ENCODE measurements at places on chromosomes 13 and 19.

DNA sequence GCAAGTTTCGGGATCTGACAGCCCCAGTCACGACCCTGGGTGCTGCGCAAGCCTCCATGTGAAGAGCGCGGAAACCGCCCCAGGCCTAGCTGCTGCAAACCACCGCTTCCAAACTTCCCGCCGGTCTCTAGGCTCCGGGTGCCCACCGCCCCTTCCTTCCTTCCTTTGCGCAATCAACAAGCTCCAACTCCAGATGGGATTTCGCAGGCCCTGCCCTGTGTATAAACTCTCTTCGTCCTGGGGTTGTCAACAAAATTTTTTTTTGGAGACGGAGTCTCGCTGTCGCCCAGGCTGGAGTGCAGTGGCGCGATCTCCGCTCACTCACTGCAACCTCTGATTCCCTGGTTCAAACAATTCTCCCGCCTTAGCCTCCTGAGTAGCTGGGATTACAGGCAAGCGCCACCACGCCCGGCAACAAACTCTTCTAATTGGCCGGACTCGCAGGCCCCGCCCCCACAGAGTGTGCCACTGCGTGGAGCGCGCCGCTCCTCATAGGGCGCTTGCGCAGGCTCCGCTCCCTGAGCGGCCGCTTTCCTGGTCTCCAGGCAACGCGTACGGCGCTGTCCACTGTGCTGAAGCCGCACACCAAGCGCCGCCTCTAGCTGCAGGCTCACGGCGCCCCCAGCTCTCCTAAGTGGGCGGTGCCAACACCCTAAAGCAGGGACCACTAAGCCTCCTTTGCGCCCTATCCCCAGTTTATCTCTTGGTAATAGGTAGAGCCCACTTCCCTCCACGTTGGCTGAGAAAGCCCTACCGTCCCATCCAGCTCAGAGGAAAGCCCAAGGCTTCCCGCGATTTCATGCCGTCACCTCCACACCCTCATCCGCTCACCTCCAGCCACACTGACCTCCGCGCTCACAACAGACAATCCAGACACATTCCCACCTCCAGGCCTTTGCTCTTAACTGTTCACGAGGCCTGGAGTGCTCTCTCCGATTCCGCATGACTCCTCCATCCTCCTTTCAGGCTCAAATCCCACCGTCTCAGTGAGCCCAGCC is 5.5 kb upstream of the QTRT1 start:
- peak; percentile 97 for DNase-seq

- DNase-seq = no peak
These were observed 108.1 kb upstream of the GJB6 start for GRCh38 chr13:20340136-20340758.

GRCh38 chr13:35760735-35761281 is 284.3 kb upstream of the MAB21L1 start:
- no peak for DNase-seq

- DNase-seq = no peak
These were observed 18.0 kb downstream of the PRR36 start for GRCh38 chr19:7856109-7856591.

- no peak for DNase-seq
These were observed at the start of gene LILRB2 for GRCh38 chr19:54281007-54281728. Gene LILRB2 (minus strand): TSS chr19:54281110. CDS start chr19:54280496, 614 bp downstream.

GRCh38 chr13:91632086-91632485 is 233.7 kb downstream of the GPC5 start:
- no peak for DNase-seq

DNA sequence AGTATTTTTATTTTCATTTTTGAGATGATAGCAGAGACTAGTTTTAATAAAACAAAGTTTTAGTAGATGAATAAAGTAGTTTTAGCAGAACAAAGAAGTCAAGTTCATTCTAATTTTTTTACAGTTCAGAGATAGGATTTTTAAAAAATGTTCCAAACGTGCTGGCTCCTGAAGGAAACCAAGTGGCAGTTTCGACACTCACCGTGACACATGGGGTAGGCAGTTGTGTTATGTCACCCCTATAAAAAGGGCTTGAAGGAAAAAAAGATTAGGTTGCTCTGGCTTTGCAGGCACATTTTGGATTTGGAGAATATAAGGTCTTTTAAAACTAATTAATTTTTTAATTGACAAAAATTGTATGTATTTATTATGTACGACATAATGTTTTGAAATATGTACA is 305.2 kb downstream of the NDFIP2 start:
- no peak for DNase-seq

DNA sequence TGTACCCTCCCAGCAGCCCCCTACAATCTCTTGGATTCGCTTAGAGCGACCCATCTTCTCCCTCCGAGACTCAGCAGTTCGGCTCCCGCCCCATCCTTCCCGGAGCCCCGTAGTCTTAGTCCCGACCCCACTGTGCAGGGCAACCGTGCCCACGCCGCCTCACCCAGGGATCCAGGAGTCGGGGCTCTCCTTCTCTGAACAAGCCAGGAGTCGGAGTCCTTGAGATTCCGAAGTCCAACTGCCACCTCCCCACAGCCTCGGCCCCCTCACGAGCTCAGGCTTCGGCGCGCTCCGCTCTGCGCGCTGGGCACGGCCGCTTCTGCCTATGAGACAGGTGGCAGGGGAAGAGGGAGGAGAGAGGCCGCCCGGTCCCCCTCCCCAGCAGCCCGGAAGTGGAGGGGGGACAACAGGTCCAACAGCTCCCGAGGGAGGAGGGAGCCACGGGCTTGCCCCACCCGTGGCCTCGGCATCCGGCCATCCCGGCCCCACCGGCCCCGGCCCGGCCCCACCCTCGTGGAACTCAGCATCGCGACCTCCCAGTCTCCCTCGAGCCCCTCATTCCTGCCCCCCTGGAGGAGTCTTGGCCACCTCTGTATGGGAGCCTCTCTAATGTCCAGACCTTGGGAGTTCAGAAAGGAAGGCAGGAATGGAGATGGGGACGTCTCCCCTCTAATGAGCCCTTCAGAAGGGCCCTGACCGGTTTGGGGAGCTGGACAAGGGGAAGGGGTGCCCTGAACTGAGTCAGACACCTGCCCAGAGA is at the start of gene PHLDB3:
TSS of gene PHLDB3 (minus strand) at position 321 of the 760 bp plus-strand sequence. CDS start 628 bp downstream, outside the sequence.
- peak; percentile 43 for DNase-seq

DNA sequence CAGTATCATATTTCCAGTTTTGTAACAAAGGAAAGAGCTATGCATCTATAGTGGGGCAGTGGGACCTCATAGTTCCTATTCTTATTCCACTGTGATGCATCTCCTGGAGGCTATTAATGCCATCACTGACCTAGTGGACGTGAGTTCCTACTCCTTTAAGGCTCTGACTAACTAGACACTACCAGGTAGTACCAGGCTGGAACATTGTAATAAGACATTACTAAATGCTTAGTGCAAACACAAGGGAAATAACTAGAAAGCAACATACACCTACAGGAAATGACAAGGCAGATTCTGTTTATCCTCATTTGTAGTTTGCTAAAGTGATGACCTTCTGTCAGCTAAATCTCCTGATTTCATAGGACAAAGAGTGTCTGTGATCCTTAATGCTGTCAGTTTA is 192.5 kb downstream of the POSTN start:
- DNase-seq = no peak

DNA sequence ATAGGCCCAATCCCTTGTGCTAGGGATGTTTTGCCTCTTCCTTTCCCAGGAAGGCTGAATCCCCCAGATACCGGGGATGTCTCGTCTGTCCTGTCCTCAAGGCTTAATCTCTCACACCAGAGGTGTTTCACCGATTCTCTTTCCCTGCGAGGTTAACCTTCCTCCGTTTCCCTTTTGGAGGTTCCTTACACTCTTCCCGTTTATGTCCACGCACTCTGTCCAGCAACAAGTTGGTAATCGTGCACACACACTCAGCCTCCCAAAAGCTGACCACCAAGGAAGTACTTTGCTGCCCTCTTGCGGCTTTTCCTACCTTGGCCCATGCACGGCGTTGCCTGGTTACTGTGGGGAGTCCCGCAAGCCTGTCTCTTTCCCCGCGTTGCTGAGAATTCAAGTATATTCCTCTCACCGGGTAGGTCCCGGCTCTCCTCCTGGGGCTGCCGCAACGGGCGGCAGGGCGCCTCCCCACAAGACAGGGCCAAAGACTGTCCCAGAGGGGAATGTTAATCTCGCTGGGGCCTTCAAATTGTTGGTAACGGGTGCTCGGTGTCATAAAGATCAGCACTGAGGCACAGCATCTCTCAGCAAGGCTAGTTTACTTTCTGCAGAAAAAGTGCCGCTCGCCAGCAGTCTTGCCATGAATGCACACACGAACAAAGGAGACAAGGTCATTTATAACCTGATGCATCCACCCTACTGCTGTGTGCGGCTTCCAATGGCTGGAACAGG is 36.7 kb upstream of the CD177 start:
- DNase-seq = no peak

DNA sequence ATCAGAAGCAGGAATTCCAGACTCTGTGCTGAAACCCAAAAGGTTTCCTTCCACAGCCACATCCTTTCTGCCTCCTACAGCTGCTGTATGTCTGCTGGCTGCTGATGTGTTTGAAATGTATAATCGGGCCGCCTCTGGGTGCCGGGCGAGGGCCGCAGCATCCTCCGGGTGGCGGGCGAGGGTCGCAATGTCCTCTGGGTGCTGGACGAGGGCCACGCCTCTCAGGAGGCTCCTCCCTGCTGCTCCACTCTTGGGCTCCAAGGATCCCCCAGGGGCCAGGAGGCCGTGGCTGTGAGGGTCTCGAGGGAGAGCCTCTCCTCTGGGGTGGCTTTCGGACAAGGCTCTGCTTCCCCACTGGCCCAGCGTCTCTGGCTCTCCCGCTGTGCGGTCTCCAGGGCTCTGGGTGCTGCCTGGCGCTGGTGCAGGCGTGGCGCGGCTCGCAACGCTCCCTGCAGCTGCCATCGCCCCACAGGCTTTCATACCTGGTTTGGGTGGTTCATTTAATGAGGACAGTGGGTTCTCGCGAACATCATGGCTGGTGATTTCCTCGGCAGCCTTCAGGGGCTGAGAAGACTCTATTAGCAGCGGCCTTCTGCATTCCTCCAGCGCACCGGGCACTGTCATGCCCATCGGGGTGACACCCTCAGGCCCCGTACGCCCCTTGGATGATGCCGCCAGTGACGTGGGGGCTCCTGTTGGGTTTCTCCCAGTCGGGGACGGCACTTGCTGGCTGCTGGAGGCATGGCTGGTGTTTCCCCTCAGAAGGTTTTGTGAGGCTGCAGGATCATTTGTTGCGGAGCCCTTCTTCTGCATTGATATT is 41.8 kb upstream of the GRTP1 start:
- DNase-seq = no peak

GRCh38 chr13:93169980-93170379 is 56.6 kb upstream of the GPC6 start:
- no peak for DNase-seq

- DNase-seq = no peak
These were observed 6.5 kb upstream of the LTBP4 start for GRCh38 chr19:40594657-40595091.

DNA sequence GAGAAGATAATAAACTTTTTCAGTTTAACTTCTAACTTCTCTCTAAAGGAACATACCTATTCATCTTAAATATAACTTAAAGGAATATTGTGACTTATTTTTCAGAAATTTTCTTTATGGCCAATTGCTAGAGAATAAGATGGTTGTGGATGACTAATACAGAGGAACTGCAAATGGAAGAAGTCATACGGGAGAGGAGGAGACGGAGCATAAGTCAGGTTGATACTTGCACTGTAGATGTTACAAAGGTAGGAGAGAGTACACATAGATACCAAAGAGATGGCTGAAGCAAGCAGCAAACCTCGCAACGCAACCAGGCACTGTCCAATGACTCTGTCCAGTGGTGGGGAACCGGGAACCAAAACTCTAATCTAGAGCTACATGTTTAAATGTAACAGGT is 963.4 kb downstream of the PCDH9 start:
- no peak for DNase-seq

DNA sequence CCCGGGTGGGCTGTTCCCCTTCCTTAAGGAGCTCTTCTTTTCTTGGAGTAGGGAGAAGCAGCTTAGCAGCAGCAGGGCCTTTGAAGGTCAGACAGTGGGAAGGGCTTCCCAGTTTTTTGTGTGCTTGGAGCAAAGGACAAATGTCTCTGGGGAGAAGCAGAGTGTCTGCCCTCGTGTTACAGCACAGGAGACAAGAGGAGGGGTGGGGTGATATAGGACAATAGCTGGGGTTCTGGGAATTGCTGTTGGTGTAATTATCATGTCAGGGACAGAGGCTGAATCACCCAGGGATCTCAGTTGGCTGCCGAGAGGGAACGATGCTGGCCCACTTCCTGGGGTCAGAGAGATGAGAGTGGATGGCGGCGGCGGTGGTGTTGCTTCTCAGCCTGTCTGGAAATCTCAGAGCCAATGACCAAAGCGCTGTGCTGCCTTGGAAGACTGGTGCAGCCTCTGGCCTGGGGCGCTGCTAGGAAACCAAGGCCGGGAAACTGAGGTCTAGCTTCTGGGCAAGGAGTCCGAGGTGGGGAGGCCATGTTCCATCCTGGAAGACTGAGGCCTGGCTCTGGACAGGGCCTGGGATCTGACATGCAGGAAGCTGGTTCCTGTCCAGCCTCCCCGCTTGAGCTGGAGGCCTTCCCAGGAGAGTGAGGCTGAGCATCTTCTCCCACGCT is 1.2 kb downstream of the INAFM1 start:
- DNase-seq = peak; percentile 73

- DNase-seq = no peak
These were observed 6.6 kb upstream of the ZNF428 start for GRCh38 chr19:43625918-43626579.

GRCh38 chr19:12639901-12640613 is 26.5 kb downstream of the MAN2B1 start:
- peak; percentile 89 for DNase-seq

DNA sequence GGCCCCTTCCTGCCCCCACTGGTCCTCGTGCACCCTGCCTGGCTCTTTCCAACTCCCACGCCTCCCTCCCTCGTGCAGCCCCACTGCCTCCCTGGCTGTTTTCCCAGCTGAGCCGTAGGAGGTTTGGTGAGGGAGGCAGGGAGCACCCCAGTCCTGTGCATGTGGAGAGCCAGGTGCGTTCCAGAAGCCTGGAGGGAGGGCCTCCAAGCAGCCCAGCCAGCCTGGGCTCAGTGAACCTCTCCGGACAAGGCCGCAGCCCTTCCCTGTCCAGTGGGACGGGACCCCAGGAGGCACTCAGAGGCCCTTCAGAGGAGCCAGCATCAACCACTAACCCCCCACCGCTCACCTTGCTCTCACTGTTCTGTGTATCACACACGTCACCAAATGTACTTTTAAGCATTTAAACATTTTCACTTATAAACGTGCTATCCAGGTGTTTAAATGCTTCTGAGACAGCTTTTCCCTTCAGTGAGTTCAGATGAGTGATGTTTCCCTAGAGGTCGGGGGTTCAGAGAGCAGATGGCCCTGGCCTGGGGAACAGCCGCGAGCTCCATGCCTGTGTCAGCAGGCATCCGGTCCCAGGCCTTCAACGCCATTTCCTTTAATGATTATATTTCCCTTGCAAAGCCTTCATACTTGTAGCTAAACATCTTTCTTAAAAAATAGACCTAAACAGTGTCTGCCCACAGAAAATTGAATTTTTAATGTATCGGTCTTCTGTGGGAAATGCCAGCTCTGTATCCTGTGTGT is 122.6 kb downstream of the ATP11A start:
- no peak for DNase-seq

GRCh38 chr13:19984430-19985218 is 26.1 kb downstream of the ZMYM2 start:
- DNase-seq = no peak

- no peak for DNase-seq
These were observed 62.7 kb downstream of the SIPA1L3 start for GRCh38 chr19:37969695-37970094.

Data from left cardiac atrium (tissue), 4 donors.